ENCODE measurements at places on chromosomes 5 and 9.
A peak's percentile ranks its signal among the peaks of the same experiment; 100 is the strongest.

DNA sequence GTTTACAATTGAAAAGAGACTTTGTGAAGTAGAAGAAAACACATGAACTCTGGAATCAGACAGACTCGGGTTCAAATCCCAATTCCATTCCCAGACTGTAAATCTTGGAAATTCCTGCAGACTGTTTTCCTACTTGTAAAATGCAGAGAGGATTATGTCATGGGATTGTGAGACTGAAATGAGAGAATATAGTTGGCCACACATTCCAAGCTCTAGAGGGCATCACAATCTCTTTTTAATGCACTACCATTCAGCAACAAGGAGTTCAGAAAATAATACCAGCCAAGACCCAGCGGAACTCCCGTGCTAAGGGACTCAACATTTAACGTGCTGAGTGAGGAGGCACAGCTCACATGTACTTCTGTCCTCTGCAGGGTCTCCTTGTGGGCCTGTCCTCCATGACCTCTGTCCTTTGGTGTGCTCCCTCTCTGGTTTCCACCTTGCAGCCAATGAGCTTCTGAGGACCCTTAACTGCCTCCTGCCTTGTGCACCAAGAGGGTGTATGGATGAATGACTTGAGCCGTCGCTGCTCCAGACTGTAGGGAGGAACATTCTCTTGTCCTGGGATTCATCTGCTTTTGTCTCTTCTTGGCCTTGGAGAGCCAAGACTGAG is 263.5 kb downstream of the NTRK2 start:
- peak; percentile 18 for DNase-seq

DNA sequence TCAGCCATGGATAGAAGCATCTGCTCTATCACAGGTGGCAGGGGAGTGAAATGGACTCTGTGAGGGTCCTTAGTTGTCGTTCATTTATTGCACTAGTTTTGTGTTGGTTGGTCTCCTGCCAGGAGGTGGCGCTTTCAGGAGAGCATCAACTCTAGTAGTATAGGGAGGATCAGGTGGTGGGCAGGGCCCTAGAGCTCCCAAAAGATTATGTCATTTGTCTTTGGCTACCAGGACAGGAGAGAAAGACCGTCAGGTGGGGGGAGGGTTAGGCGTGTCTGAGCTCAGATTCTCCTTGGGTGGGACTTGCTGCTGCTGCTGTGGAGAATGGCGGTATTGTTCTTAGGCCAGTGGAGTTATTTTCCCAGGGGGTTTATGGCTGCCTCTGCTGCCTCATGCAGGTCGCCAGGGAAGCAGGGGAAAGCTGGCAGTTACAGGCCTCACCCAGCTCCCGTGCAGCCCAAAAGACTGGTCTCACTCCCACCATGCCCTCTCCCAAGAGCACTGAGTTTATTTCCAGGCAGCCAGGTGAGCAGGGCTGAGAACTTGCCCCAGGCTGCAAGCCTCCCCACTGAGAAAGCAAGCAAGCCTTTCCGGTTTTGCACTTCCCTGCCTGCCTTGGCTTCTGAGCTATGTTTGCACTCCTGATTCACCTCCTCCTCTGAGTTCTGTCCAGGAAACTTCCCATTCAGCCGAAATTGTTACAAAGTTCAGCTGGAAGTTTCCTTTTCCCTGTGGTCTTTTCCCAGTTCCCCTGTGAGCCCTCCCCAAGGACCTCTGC is 317.3 kb downstream of the TAF11L14 start:
- DNase-seq: no peak

DNA sequence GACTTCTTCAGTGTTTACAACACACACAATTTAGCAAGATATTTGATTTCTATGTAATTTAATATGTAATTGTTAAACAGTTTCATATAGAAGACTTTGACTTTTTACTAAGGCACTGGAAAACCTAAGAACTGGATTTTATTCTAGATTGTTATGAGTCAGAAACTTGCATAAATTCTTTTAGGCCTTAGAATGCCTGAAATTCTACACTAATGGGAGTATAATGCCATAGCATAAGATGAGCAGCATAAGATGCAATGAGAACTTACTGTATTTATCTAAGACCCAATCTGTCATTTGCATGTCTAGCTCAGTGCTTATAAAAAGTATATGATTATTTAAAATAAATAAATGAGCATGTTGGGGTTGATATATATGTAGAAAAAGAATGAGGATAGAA is 285.2 kb downstream of the CDH12 start:
- DNase-seq: no peak

- no peak for DNase-seq
Observed at GRCh38 chr9:134519375-134520070, 122.1 kb upstream of the COL5A1 start.

Data from Caki2 (cell line).